ENCODE measurements at places on chromosomes 5 and 9. TPM values are rescaled to one million over a fixed set of nuclear protein-coding genes. Genes with fewer than 3 reads are reported as not detected.

DNA sequence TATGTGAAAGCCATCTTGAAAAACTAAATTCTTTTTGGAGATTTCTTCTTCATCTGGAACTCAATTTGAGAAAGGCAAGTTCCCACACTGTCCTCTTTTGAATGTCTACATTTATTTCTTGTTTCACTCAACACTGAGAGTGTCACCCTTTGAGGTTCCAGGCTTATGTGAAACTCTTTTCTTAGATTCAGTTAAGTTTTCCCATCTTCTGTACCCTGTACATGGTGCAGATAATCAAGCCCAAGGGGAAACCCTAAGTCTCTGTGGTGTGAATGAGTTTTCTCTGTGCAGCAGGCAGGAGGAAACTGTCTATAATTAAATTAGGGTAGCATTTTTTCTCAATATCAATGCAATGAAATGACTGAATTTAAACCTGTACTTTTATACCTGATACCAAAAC is 72.3 kb upstream of the PRLR start:
- DNase-seq, result no peak

GRCh38 chr5:57436586-57436985 is 46.0 kb downstream of the ACTBL2 start:
- no peak for DNase-seq

DNA sequence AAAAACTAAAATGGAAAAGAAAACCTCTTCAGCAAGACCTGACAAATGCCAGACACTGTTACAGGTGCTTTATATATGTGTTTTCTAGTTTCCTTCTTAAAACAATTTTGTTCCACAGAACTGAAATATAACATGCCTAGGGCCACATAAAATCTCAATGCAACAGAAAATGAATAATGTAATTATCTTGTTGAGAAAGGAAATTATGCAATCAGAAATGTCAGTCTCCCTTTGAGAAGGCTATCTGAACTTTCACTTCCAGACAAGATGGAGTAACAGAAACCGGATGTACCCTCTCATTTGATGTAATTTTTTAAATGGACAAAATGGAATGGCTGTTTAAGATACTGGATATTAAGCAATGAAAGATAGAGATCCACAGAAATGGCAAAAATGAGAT is 79.2 kb downstream of the AGTPBP1 start:
- DNase-seq, result no peak

- no peak for DNase-seq
Observed at GRCh38 chr9:72134801-72135200, 14.4 kb upstream of the GDA start.

- no peak for DNase-seq
Observed at GRCh38 chr5:17680737-17681136, 46.5 kb downstream of the TAF11L14 start.

The ELP1 gene
- 14.2 TPM for total RNA-seq

- DNase-seq, result no peak
Observed at GRCh38 chr5:33166522-33166921, 274.2 kb upstream of the TARS1 start.

DNA sequence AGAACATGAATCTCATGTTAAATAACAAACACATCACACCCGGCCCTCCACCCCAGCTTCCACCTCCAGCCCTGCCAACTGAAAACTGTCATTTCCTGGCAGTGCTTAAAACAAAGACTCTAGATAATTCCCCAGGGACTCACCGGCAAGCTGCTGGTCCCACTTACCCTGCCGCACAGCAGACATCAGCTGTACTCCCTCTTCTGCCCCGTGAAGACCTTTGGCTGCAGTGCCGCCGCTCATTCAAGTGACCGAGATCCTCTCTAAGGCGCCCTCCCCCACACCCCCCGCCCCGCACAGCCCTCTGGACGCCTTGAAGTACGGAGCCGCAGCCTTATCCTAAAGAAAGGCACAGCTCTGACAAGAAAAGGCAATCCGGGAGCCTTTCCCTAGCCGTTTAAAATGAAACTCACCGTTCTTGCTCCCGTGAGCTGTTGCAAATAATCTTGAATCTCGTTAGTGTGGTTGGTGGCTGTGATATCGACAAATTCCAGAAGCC is 434 bp downstream of the GLRX start:
- DNase-seq, result peak; percentile 62

DNA sequence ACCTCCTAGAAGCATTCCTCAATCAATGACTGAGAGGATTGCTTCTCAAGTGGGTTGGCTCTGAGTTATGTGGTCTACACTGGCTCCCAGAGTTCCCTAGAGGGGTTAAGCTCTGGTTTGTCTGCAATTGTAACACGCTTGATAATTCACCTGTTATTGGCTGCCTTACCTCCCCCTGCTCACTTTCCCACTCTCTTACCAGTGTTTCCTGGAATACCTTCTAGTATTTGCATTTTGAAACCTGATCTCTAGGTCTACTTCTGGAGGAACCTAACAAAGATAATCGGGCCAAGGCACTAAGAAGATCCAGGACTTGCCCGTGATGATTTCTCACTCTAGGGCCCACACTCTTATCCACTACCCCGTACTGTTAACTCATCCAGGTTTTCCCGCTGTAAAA is 110.1 kb upstream of the MAP3K1 start:
- DNase-seq, result no peak

DNA sequence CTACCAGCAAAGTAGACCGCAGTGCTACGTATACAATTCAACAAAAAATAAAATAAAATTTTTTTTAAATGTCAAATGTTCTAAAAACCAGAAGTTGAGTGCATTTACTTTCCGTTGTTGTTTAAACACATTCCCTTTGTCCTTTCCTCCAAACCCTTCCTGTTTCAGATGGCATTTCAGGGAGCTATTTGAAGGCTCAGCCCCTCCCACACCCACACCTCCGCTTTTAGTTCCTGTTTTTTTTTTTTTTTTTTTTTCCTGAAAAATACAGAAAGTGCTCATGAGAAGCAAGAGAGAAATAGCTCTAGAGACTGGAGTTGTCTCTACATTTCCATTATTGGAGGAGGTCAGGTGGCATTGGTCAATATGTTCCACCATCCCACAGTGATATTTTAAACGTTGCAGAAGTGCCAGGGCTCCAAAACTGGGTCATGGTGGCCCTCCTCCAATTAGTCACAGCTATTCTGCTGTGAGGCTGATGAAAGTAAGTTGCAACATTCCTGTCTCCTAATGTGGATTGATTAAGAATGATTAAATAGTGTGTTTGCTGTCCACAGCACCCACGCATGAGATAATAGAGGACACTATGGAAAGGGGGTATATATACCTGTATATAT is 106.9 kb downstream of the GABRG2 start:
- DNase-seq, result no peak

GRCh38 chr5:16980983-16981382 is 44.9 kb upstream of the MYO10 start:
- DNase-seq, result peak; percentile 88

The PFN3 gene
- not detected for total RNA-seq

DNA sequence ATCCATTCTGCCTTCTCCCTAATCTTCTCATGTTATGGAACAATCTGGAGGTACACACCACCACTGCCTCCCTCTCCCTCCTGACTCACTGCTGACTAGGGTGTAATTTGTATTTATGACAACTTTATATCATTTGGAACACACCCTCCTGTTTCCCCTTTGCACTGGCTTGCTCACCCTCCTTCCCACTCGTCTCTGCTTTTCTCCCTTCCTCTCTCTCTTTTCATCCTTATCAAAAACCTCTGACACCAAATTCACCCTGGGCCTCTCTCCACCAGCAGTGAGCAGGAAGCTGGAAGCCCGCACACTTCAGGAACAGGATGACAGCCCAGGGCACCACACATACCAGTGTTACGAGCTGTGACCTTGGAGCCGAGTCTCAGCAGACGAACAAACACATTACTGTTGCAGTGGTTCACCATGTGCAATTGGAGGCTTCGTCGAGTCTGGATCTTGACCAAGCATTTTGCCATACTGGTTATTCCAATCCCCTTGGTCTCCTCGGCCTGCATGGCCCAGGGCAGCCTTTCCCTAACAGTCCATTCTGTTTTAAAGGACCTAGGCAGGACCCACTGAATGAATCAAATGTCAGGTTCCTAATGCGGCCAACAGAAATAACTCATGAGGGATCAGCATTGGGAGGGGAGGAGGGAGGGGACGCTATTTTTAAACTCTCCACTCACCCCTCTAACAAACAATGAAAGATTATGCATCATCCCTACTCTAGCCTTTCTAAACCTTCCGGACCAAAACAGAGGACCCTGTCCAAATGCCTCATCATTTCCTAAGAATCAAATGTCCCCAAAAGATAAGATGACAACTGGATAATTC is 203.9 kb upstream of the RASEF start:
- DNase-seq, result peak; percentile 58

DNA sequence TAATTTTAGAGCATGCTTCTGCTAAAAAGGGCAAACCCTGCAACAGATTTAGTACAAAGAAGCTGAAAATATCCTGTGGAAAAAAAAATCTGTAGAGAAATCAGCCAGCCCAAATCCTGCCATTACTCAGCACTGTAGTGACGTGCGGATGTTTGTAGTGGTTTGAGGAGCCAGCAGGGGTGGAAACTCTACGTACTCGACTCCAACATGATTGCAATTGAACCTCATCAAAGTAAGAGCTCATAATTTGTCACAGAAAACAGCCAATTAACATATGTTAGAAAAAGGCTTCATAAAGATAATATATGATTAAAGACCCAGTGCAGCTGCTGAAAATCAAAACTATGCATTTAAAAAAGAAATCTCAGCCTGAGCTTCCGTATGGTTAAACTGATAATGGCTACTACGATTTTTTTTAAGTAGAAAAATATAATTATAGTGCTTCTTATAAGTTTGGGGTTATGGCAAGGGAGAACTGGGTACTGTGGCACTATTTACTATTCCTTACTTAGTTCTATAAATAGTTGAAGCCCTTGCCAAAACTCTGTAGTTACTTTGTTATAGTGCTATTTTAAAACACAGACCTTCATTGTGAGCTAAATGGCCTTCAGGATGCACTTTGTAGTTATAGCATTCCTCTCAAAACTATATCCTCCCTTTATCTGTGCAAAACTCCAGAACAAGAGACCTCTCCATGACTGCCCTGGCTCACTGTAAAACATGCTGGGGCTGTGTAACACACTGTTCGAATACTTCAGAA is 49.4 kb downstream of the MEF2C start:
- DNase-seq, result no peak

- DNase-seq, result no peak
Observed at GRCh38 chr9:16010221-16010620, 457.4 kb downstream of the CCDC171 start.

GRCh38 chr9:128893354-128893753 is 11.4 kb downstream of the LRRC8A start:
- DNase-seq, result no peak

- DNase-seq, result peak; percentile 58
Observed at GRCh38 chr9:72363908-72364678, 915 bp downstream of the ZFAND5 start.

The ADRA1B gene
- total RNA-seq, result 1.8 TPM

The FGD3 gene
- total RNA-seq, result 0.20 TPM

GRCh38 chr5:178194026-178194425 is 6.9 kb upstream of the GMCL2 start:
- DNase-seq, result no peak

DNA sequence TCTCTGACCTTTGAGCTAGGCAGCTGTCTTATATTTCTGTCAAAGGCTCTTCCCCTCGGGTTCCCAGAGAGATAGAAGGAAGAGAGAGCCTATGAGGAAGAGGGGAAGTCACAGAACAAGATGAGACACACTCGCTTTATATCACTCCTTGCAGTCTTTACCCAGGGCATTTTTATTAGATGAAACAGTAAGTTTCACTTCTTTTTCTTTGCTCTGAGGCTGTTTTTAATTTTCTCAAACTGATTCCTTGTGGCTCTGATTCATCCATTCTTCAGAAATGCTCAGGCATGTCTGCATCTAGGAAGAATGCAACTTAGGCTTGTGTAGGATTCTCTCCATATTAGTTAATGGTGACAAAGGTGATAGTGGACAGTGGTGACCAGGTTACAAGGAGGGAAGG is 132.9 kb upstream of the CHD1 start:
- DNase-seq, result peak; percentile 57

- DNase-seq, result no peak
Observed at GRCh38 chr9:103755986-103756385, 338.1 kb upstream of the SMC2 start.

GRCh38 chr5:148372166-148372725 is 11.5 kb upstream of the FBXO38 start:
- DNase-seq, result no peak

DNA sequence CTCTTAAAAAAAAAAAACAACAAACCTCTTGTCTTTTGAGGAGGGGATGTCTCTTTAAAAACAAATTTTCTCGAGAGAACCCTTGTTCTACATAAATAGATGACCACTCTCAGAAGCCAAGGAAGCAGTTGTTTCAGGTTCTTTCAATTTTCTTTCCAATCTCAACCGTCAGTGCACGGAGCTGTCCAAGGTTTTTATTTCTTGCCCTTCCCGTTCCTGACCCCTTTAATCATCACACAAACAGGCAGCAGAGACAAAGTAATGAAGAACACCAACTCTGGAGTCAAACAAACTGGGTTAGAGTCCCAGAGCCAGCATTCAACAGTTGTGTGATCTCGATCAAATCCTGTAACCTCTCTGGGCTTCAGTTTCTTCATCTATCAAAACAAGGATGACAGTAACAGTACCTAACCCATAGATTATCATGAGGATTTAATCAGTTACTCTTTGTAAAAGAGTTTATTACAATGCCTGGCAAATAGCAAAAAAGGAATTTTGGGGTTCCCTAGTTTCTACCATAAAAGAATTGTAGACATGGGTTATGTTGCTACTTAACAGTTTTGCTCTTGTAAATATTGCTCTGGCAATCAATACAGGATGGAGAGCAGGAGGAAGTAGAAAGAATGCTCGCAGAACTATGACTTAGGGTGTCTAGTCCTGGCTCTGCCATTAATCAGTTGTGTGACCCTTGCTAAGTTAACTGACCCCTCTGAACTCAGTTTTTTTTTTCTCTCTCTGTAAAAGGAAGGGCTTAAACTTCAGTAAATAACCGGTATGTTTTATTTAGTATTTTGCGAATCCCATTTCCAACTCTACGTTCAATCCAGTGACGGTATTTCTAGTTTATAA is 1.0 kb upstream of the NIM1K start:
- peak; percentile 55 for DNase-seq

DNA sequence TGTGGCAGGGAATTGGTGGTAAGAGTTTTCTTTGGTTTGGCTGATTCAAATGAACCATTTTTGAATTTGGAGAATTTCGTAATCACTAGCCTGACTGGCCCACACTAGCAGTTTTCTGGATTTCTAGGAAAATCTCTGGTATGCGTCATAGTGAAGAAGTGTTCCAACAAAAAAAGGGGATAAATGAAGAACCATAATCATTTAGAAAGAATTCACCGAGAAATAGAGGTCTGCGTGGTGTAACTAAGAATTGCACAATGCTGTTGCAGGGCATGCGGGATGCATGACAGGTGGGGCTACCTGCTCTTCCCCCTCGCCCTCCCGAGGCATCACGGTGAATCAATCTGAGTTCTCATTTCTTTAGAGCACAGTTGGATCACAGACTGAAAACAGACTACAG is 232.3 kb upstream of the PAPPA start:
- DNase-seq, result peak; percentile 31
